ENCODE measurements at places on chromosomes 7 and 10.

GRCh38 chr10:94524146-94524545 lies 21.4 kb upstream of the HELLS start:
- DNase-seq, result no peak

DNA sequence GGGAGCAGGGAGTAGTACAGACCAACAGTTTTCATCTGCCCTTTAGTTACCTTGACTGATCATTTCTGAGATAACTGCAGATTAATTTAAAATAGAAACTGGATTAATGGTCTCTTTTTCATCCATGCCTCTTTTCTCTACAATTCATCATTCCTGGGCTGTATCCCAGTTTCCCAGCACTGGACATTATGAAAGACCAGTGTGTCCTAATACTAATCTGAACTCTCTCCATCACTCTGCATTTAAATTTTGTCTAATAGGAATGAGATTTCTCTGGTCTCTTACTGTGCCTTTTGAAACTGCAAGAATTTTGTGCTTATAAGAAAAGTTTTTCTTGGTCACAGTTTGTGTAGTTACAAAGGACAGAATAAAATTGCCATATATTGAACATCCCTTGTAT lies 12.7 kb downstream of the PLEKHA8 start:
- no peak for DNase-seq

DNA sequence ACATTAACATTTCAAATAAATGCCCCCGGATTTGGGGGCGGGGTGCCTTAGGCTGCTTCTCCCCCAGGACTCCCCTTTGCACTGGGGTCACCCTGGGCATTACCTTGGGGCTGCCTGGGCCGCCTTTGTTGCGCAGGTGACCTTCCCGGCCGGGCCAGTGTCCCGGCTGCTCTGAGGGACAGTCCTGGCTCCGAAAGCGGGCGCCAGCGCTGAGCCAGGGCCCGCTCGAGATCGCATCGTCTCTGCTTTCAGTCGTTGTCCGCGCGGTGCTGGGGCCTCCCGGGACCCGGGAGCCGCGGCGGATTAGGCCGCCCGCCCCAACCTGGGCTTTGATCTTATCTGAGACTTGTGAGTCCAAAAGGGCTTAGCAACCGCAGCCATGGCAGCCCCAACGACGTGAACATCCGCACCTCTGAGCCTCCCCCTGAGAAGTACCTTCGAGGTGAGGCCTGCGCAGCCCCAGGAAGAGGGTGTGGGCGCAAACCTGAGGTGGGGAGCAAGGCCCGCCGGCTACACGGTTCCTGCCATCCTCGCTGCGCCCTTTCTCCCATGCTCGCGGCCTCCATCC lies 14.8 kb upstream of the WAPL start:
- no peak for DNase-seq

DNA sequence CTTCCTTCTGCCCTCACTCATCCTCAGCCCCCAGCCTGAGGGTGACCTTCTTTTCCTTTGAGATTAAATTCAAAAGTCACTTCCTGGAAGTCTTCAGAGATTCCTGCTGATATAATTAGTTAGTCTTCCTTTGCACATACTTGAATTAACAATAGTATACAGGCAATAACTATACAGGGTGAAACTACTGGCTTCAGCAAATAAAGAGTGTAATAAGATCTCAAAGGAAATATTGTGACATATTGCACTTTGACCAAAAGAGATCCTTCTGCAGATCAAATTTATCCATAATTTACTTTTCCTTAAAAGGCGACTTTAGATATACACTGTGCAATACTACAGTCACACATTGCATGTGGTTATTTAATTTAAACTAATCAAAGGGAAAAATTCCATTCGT lies 123.8 kb downstream of the SEMA3A start:
- DNase-seq, result no peak

DNA sequence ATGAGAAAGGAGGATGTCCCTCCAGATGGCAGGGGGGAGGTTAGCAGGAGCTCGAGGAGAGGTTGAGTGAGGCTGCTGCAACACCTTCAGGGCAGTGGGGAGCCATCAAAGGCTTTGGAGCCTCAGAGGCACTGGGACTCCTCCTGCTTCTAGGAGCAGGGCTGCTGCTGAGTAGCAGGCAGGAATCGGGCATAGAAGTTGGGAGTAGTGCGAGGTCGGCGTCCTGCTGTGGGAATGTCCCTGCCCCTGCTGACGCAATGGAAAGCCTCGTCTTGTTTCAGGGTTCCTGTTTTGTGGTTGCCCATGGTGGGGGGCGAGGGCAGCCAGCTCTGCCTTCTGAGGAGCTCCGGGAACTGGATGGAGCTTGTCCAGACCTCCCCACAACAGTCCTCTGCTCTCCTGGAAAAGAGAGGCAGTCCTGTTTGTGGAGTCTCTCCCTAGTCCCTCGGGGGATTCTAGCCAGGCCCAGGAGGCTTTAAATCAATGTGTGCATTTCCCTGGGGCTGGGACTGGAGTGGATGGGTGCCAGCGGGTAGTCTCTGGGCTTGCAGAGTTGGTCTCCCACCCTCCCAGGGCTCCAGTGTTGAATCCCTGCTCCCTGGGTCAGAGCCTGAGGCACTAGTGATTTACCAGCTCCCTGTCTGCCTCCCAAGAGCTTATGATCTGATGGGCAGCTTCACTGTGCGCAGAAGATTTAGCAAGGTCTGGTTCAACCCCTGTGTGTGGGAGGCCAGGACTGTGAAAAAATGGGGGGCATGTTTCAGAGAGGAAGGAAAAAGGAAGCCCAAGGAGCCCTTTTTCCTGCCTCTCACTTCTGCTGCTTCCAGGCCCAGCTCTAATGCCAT lies 98.7 kb upstream of the PPIF start:
- DNase-seq, result no peak

DNA sequence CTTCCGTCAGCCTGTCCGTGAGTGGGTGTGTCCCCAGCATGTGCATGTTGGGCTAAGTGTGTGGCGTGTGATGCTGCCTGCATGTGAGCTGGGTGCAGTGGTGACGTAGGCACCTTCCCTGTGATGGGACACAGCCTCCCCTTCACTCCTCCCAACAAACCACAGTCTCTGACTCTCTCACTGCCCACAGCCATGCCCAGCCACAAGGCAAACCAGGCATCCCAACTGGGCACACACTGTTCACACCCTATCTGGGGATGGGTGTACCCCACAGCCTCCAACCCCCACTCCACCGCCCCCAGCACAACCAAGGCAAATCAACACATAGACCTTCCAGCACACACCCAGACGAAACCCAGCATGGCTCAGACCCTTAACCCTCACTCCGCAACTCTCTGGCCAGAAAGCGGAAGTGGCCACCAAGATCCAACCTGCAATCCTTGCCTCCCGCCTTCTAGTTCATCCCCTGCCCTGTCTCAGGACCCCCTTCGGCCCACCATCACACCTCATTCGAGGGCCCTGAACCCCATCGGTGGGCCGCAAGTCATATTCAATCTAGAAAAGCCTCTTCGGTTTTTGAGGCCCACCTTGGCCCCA lies 10.4 kb downstream of the PSD start:
- DNase-seq, result no peak

DNA sequence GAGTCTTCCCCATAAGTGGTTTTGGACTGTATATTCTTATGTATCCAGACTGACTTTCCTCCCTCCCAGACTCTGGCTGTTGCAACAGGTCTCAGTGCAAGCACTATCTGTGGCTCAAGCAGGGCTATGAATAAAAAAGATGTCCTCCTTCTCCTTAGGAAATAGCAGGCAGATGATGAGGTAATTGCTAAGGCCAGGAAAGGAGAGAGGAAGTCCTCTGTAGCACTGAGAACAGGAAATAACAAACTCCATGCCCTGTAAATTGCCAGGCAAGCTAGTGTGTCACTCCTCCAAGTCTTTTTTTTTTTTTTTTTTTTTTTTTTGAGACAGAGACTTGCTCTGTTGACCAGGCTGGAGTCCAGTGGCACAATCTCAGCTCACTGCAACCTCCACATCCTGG lies 900.1 kb downstream of the TYW1 start:
- no peak for DNase-seq

GRCh38 chr10:93080350-93081046 lies 6.8 kb downstream of the CYP26A1 start:
- peak; percentile 53 for DNase-seq

GRCh38 chr10:46992803-46993561 lies 81.8 kb downstream of the PTPN20 start:
- no peak for DNase-seq

DNA sequence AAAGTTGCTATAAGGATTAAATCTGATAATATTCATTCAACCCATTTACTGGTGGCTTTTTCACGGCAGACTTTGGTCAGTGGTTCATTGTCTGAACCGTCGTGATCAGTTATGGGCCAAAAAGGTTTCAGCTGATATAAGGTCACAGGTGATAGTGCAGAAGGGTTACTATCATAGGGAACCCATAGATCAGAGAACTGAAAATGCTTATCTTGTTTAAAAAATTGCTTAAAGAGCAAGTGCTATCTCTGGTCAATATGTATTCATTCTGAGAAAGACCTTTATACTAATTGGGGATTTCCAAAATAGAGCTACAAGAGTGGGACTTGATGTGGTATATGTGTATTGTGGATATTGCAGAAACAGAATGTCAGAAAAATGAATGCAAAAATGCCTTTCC lies 147.8 kb upstream of the SEMA3E start:
- no peak for DNase-seq

GRCh38 chr10:117174439-117175214 lies 22.7 kb upstream of the KCNK18 start:
- DNase-seq, result peak; percentile 68

GRCh38 chr7:116246357-116246756 lies 36.0 kb downstream of the TES start:
- DNase-seq, result no peak

GRCh38 chr10:59460601-59461000 lies 98.3 kb upstream of the FAM13C start:
- no peak for DNase-seq

GRCh38 chr10:78757344-78757925 lies 311.3 kb upstream of the ZMIZ1 start:
- DNase-seq, result no peak

DNA sequence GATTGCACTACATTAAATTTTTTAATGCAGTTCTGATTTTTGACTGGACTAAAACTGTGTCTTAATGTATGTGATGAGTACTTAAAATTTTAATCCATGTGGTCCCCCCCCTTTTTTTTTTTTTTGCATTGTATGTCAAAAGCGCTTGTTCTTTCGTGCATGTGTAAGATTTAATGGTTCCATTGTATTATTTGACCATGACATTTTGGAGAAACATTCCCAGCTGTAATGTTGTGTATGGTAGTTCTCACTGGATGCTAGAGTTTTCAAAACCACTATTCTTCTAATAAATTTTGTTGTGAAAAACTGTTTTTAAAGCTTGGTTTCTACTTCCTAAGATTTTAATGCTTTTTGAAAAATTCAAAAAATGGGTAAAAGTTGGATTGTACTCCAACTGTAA lies 132.0 kb downstream of the LCOR start:
- DNase-seq, result no peak

- DNase-seq, result no peak
These were observed 57.2 kb upstream of the PAX2 start for GRCh38 chr10:100688201-100688600.

GRCh38 chr7:41103331-41103730 lies 599.6 kb downstream of the INHBA start:
- no peak for DNase-seq

GRCh38 chr10:13587391-13587790 lies 626 bp downstream of the PRPF18 start:
- no peak for DNase-seq

DNA sequence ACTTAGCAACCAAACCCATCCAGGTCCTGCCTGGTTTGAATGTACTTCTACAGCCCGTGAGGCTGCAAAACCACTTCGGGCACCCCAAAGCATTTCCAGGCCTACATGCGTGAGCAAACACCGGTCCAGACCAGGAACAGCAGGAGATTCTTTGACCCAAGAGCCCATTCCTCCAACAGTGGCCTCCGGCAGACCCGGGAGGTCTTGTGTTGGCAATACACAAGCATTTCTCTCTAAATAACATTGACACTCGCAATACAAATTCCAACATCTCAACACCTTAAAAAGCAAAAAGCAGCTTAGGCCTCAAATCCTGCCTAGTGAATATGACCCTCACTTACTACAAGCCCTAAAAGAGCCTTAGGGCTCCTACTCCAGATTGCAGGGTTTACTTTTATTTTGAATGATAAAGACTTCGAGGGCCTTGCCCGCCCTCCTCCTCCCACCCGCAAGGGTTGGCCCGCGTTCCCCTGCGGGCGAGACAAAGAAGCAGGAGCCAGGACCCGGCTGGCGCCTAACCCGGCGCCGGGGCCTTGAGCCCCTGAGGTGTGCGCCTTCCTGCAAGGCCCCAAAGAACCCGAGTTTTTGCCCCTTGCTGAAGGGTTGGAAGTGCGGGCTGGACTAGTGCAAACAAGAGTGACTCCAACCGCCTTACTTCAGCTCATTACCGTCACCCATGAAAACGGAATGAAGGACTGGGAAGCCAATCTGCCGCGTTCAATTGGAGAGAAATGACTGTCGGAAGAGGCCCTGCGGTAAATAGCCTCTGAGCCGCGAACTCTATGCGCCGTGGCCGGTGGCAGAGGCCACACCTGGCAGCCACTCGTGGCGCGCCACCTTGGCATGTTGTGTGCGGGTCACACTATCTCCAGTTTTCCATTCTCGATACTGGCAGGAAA lies 3.4 kb upstream of the DLX6 start:
- DNase-seq, result no peak

- no peak for DNase-seq
These were observed 9.2 kb downstream of the PFKFB3 start for GRCh38 chr10:6211671-6212635.

DNA sequence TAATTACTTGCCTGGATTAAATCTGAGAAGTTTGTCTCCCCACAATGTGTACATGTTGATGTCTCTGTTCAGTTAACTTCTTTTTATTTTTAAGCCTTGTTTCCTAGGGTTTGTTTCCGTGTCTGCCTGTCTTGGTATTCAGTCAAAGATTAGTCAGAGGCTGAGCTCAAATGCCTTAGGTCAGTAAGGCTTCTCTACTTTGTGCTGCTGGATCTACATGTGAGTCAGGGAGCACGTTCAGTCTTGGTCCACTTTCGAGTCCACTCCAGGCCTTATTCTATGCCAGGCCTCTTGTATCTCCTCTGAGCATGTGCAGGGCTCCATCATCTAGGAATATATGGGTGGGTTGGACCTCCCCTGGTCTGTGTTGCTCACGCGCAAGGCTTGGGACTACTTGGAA lies 93.3 kb upstream of the FZD8 start:
- no peak for DNase-seq

GRCh38 chr10:113015201-113015600 lies 65.2 kb downstream of the TCF7L2 start:
- DNase-seq, result no peak

DNA sequence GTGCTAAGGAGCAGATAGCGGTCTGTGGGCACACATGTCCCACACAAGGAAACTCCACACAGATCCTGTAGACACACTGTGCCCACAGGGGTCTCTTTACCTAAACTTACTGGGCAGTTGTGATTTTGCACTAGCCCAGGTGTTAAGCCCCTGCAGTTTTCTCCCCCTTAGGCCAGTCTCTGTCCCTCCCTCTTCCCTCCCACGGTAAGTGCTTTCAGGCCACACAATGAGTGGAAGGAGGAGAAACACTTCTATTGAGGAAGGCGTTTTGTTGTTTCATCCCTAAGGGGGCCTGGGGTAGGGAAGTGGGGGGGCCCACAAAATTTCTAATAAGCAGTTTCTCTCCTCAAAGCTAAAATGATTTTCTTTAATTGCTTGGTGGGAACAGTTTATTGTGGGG lies 51.4 kb downstream of the FBXW4 start:
- DNase-seq, result no peak

All from omental fat pad (tissue), 4 donors.